Neural progenitor cell (in vitro differentiated cells): ENCODE measurements at places on chromosomes 5 and 9. TPM values are rescaled to one million over a fixed set of nuclear protein-coding genes. Genes with fewer than 3 reads are reported as not detected.

DNA sequence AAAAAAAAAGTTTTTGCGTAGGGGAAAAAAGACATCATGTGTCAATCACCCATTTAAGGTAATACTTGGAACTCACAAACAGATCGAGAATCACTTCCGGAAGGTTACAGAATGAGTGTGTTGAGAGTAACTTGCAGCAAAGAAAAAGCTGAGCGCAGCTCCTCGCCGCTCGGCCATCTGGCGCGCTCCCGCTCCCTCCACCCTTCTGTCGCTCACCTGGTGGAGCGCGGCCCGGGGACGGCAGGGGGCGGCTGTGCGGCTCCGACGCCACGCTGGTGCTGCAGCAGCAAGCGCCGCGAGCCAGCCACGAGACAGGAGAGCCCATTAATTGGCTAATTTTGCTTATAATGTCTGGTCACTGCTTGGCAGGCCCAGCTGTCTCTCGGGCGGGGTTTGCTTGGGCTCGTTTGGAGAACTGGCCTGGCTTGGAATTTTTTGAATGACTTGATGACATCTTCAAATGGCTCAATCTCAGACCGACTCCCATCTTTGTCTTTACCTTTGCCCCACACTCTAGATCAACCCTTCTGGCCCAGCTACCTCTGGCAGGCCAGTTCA is 601.8 kb downstream of the CCDC171 start:
- DNase-seq, result peak; percentile 84

DNA sequence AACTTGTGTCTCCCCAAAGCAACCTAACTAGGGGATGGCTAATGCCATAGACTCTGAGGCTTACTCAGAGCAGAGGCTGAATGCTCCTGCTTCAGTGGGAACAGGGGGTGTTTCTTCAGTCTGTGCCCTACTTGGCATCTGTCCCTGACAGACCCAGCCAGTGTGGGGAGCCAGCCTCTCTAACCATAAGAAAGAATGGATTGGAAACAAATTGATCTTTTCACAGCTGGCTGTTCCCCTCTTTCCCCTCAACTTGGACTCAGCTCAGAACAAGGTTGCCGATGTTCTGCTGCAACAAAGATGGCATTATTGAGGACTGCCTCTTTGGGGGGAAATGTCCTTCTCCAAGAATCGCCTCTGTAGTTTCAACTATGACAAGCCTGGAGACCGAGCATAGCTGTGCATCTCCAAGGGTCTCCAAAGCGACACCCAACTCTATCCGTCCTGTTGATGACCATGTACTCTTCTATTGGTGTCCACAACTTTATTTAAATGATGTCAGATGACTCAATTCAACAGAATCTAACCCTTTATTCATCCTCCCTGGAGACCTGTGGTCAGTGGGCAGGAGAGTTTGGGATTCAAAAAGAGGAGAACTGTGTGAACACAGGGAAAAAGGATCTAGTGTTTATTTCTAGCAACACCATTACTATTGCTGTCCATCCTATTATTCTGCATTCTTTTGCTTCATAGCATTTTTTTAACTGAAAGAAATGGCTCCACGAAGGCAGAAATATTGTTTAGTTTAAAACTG is 24.7 kb upstream of the TNC start:
- no peak for DNase-seq

- DNase-seq, result no peak
Observed at GRCh38 chr5:139636207-139636792, 11.8 kb upstream of the CXXC5 start.

GRCh38 chr9:93596399-93596798 is 20.0 kb downstream of the PHF2 start:
- DNase-seq, result no peak

DNA sequence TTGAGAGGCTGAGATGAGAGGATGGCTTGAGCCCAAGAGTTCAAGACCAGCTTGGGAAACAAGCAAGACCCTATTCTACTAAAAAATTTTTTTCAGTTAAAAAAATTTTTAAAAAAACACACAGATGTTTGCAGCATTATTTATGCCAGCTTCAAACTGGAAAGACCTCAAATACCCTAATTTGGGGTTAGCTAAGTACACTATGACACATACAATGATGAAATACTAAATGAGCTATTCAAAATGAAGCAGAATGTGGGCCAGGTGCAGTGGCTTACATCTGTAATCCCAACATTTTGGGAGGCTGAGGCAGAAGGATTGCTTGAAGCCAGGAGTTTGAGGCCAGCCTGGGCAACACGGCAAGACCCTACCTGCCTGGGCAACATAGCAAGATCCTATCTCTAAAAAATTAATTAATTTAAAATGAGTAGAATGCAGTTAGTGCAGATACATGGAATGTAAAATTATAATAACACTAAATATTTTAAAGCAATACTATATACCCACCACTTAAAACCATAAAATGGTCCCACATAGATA is 44.9 kb downstream of the LHFPL2 start:
- DNase-seq, result no peak

DNA sequence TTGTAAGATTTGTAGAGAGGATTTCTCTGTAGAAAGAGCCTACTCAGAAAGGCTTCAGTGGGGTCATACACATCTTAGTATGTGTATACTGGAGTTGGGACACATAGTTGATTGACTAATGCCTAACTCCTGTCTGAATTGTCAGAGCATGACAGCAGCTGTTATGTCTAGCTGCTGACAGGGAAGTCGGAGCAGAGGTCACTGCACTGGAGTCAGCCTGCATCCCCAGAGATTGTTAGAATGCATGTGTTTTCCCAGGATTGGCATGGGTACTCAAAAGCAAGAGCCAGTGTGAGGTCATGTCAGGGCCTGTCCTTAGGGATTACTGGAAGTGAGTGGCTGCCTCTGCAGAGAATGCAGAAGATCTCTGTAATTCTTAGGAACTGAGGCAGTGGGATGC is 82.7 kb downstream of the ITGA1 start:
- peak; percentile 12 for DNase-seq

GRCh38 chr5:162995568-162995967 is 441.8 kb upstream of the CCNG1 start:
- DNase-seq, result no peak

GRCh38 chr9:129422032-129422842 is 198.7 kb downstream of the C9orf50 start:
- DNase-seq, result no peak

- DNase-seq, result no peak
Observed at GRCh38 chr5:176186107-176186506, 52.1 kb upstream of the SIMC1 start.

DNA sequence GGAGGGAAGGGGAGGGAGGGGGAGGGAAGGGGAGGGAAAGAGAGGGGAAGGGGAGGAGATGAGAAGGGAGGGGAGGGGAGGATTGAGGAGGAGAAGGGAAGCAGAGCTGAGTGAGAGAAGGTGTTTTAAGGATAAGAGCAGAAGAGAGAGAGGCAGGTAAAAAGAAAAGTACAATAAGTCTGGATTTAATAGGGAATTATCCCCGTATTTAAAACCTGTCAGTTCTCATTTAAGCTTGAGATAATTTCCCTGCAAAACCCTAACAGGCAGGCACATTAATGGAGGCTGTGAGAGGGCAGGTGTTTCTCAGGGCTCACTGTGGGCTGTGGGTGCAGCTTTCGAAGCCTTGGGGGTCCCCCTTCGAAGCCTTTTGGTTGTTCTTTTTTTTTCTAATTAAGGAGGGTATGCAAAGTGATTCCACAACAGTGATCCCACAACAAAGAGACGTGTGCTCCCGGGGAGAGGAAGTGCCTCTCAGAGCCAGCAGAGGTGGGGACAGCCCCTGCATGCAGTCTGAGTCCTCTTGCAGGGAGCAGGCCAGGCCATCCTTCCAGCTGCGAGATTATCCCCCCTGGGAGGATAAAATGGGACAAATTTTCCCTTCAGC is 317.9 kb upstream of the IRX1 start:
- DNase-seq, result peak; percentile 78

DNA sequence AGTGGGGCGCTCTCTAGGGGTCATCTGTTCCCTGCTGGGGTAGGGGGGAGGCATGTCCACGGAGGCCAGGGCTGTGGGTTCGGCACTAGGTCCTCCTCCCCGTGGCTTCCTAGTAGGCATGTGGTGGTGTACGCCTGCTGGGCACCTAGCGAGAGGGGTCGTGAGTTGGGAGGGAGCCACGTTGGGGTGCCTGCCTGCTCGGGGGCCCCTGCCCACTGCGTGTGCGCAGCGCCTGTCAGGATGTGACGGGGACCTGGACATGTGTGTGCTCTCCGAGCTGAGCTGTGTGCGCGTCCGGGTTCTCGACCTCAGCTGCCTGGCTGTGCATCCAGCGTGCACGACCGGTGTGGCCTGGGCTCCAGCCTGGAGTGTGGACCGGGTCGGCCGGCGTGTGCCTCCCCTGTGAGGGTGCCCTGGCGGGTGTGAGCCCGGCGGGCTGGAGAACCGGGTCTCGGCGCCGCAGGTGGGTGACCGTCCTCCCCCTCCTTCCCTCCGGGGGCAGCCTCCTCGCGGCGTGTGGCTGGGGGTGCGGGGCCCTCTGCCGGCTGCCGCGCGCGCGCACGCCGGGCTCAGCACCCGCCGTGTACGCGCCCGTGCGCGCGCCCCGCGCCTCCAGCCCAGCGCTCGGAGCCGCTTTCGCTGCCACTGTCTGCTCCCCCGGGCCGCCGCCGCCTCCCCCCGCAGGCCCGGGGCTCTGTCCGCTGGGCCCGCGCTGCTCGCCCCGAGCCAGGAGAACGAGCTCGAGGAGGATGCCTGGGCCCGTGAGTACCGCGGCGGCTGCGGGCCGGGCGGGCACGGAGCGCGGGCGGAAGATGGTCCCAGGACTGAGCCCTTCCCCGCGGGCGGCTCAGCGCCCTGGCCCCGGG is at the start of gene PRR7:
PRR7 (plus strand) TSS at position 615 of the 866 bp plus-strand sequence. CDS start 8,254 bp downstream, outside the sequence.
- DNase-seq, result peak; percentile 86

DNA sequence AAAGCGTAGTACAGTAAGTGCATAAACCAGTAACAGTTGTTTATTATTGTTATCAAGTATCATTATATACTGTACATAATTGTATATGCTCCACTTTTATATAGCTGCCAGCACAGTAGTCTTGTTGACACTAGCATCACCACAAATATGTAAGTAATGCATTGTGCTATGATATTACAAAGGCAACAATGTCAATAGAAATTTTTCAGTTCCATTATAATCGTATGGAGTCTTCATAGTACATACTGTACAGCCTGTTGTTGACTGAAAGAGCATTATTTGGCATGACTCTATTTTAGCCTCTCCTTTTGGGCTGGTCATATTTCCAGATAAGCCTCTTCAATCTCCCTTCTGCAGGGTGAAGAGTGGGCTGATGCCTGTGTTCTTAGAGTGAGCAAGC is 40.4 kb downstream of the CFAP95 start:
- DNase-seq, result no peak

GGTA1 gene
- total RNA-seq, result not detected in 2 replicates

MYMK gene
- not detected in 2 replicates for total RNA-seq

ERGIC1 gene
- total RNA-seq, result 28.7 and 50.8 TPM in 2 replicates

SPATA31D4 gene
- not detected in 2 replicates for total RNA-seq

SPINK6 gene
- total RNA-seq, result not detected in 2 replicates

HEMGN gene
- not detected in 2 replicates for total RNA-seq

OR5C1 gene
- not detected in 2 replicates for total RNA-seq

FOXE1 gene
- not detected in 2 replicates for total RNA-seq

CD274 gene
- total RNA-seq, result not detected in 2 replicates

CYLC2 gene
- total RNA-seq, result not detected in 2 replicates

FAM200C gene
- 15.8 and 25.3 TPM in 2 replicates for total RNA-seq
